ENCODE measurements at places on chromosomes 5 and 9. TPM values are rescaled to one million over a fixed set of nuclear protein-coding genes. Genes with fewer than 3 reads are reported as not detected.

FOXD4L6 gene
- total RNA-seq, result 0.06 TPM

DNAJB5 gene
- total RNA-seq, result 7.7 TPM

RMI1 gene
- total RNA-seq, result 13.1 TPM

OCLN gene
- total RNA-seq, result 11.5 TPM

STK32A gene
- 0.62 TPM for total RNA-seq

ACTBL2 gene
- not detected for total RNA-seq

C9orf57 gene
- not detected for total RNA-seq

SELENOP gene
- 0.49 TPM for total RNA-seq

TMEFF1 gene
- 1.3 TPM for total RNA-seq

N4BP3 gene
- total RNA-seq, result 0.67 TPM

OTP gene
- 0.13 TPM for total RNA-seq

PLAC8L1 gene
- 0.26 TPM for total RNA-seq

TMEM215 gene
- 0.03 TPM for total RNA-seq

SLCO6A1 gene
- not detected for total RNA-seq

SLC6A19 gene
- total RNA-seq, result 0.08 TPM

GKAP1 gene
- total RNA-seq, result 4.3 TPM

NR5A1 gene
- total RNA-seq, result 0.09 TPM
